ENCODE measurements at places on chromosomes 3 and 15.

DNA sequence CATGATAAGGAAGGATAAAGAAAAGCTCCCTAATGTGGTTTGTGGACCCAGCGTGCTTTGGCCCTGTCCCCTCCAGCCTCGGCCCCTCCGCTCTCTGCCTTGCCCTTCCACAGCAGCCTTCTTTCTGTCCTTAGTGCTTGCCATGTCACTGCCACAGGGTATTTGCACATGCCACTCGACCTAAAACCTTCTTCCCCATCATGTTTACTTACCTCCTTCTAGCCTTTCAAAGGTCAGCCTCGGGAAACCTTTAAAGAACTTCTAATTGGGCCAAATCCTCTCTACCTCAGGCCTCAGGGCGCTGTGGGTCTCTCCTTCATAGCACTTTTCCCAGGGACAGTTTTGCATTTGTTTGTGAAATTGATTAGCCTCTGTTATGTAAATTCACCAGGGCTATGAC lies 73.0 kb downstream of the SCN11A start:
- no peak for DNase-seq

DNA sequence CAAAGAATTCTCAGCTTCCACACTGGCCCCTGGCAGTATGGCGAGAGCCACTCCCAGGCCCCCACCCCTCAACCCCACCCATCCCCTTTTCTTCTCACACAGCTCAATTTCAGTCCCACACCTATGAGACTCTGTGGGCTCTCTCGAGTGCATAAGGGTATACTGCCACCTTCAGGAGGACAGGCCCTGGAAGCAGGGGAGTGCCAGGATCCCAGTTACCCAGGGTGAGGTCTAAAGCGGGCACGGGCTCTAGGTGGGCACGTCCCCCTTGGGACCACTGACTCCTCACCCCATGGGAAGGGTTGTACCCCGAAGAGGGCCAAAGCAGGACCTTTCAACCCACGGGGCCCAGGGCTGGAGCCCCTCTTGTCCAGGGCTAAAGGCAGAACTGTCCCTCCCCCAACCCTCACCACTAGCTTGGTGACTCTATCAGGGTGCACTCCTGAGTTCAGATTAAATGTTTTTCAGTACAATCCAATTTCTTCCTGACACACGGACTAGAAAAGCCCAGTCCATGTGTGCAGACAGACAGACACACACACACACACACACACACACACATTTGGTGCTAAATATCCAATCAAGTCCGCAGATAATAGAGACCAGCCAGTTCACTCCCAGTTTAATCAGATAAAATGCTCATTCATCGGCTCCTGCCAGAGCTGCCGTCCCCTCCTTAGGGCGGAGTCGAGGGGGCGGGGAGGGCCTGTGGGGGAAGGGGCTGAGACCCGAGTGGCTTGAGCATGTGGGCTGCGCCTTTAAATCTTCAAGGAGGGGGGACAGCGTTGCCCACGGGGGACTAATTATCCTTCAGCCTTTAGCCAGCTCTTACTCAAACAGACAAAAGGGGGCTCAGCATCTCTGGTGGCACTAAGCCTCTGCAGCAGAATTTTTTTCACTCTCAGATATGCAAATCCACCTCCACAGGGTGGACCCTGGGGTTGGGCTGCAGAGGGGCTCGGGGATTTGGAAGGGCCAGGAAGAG lies 59.3 kb downstream of the CYP11A1 start:
- DNase-seq: peak; percentile 46

DNA sequence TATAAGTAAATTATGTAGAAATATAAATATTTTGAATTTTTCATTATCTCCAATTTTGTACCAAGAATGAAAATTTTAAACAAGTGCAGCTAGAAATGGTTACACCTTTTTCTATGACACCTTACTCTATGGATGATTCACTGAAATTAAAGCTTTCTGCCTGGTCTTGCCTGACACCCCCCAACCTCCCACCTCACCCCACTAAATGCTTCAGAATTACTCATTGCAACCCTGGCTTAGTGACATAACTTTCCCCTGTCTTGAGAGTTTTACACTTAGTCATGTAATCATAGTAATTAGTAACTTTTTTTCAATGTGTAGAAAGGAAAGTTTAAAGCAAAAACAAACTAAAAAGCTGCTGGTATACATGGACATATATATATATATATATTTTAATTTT lies 42.0 kb upstream of the MEIS2 start:
- no peak for DNase-seq

DNA sequence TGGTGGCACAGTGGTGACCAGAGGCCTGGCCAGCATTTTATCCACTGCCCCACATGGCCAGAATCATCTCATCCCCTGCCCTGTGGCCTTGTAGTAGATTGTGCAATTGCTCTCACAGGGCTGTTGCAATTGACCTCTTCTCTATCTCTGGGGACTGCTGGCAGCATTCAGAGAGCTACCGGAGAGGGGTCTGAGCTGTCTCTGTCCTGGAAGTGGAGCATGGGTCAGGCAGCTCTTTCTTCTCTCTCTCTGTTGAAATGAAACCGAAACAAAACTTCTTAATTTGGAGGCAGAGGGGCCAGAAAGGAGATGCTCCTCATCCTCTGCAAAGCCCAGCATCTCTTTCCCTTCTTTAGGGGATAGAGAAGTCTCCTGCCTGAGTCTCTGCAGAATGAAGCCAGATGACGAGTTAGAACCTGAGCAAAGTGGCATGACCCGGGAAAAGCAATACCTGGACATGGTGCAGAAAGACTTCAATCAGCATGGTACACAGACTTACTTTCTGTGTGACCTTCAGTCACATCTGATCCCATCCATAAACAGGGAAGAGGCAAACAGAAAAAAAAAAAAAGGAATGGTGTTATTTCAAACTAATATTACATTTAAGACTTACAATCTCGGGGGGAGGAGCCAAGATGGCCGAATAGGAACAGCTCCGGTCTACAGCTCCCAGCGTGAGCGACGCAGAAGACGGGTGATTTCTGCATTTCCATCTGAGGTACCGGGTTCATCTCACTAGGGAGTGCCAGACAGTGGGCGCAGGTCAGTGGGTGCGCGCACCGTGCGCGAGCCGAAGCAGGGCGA lies 144.5 kb upstream of the BCL6 start:
- DNase-seq: no peak

- DNase-seq: no peak
Observed at GRCh38 chr3:148202386-148202785, 495.3 kb upstream of the AGTR1 start.

DNA sequence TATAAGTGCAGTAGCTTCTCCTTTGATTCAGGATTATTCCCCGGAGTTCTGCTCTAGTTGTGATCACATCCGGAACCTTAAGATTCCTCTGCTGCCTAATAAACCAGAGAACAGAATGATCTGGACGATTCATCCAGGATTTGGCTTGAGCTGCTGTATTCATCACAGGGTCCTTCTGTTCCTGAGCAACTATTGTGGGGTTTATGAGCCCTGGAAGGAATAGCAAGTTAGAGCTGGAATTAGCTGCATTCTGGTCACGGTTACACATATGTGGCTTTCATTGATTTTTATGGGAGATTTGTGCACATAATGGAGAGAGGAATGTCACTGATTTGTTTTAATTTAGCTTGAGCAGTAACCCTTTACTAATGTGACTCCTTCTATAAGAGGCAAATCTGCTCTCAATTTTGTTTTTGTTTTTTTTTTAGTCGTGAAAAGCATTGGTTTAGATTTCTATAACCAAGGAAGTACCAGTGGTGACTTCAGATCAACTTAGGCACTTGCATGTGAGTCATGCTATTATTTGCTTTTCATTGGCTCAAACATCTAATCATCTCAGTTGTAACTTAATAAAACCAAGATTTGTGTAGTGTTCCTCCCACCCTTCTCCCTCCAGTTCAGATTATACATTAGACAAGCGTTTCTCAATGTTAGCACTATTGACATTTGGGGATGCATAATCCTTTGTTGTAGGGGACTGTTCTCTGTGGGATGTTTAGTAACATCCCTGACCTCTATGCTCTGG lies 148.5 kb downstream of the OTOL1 start:
- no peak for DNase-seq

DNA sequence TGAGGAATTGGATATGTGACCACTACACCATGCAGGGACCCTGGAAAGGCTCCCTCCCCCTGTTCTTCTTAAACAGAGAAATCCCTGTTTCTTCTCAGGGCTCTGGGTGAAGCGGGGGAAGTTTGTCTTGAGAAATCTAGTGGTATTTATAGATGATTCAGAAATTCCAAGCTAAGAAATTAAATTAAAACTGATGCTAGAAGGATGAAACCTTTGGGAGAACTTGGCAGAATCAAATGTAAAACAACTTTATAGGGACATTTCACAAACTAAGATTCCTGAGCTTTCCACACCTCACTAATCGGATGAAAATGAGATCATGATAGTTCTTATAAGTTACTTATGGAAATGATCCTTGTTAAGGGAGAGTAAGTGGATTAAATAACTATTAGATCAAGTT lies 54.2 kb downstream of the FBXL2 start:
- DNase-seq: no peak

DNA sequence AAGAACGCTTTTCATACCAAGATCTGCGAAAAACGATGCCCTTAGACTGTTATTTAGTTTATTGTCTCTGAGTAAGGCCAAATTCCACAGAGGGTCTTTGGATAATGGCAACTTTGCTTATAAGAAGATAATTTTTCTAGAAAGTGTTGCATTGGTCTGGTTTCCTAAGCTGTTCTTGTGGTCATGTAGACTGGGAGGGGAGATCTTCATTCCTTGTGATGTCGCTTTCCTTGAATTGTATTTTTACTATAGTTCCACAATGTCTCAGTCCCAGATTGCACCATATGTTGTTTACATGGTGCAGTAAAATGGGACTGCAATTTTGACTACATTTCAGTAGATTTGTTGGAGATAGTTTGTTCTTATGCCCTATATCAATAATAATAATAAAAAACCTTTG lies 28.8 kb upstream of the ST3GAL6 start:
- no peak for DNase-seq

GRCh38 chr3:163058031-163058854 lies 1561.6 kb downstream of the OTOL1 start:
- DNase-seq: no peak

DNA sequence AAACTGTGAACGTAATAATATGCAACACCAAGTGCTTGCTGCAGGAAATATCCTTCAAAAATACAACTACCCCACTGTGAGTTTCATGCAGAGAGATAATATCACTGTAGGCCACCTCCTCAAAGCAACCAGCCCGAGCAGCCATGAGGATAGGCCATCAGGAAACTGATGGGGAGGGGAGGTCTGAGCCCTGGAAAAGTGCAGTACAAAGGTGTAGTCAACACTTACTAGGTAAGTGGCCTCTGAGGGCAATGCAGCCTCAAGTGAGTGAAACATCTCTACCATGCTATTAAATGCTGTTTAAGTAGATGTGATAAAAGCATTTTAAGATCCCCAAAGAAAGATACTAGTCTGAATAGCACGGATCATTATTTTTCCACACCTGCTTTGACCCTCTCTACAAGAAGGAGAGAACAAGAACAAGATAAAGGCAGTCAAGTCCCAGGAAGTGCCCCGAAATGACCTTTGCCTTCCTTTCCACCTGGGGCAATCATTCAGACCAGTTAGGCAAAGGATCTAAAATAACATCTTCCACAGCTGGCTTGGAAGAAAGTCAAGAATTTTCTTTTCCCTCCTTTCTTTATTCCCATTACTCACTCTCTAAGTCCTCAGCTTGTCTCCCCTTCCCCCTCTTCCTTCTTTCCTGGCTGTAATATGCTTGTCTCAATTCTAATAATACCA lies 62.8 kb downstream of the FMN1 start:
- DNase-seq: no peak

- no peak for DNase-seq
Observed at GRCh38 chr15:77335298-77335697, 84.6 kb downstream of the PEAK1 start.

DNA sequence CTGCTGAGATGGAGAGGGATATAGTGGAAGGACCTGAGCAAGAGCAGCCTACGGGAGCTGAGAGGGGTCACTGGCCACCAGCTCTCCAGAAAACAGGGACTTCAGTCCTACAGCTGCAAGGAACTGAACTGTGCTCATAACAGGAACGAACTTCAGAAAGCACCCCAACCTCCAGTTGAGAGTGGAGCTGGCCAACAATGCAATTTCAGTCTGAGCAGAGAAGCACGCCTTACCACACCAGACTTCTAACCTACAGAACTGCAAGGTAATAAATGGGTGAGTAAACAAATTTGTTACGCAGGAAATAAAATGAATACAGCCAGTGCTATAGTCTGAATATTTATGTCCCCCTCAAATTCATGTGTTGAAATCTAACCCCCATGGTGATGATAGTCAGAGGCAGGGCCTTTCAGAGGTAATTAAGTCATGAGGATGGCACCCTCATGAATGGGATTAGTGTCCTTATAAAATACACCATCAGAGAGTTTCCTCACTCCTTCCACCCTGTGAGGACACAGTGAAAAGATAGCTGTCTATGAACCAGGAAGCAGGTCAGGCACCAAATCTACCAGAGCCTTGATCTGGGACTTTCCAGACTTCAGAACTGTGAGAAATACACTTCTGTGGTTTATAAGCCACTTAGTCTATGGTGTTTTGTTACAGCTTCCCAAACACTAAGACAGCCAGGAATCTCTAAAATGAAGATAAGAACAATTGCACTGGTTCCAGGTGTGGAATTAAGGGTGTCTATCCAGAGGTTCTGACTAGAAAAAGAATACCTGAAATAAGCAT lies 58.6 kb downstream of the SYNM start:
- peak; percentile 8 for DNase-seq

DNA sequence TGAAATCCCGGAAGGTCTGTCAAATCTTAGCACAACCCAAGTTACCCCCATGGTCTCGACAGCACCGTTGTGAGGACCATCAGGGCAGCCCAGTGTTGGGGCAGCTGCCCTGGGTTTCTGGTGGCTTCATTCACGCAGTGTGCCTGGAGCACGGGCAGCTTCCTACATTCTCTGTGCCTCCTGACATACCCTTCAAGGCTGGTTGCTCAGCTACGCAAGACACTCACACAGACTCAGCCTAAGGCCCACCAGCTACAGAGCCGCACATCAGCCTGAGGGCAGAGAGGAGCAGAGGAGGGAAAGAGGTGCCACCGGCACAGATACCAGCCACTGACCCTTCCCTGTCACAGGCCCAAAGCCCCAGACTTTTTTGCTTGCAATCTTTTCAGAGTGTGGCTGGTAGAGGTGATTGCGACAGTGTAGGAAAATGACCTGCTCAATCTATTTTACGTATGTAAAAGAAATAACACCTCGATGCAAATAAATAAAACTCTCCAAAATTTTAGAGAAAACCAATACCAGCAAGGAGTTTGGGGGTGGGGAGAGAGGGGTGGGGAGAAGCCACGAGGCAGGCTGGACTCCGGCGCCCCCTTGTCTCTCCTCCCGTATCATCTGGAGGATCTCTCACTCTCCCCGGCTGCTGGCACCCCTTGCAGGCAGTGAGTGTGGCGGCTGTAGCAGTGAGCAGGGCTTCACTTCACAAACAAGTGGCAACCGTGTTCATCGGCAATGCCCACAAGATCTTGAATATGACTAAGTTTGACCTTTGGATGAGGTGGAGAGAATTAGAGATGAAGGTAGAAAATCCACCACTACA lies 12.7 kb downstream of the CSPG5 start:
- DNase-seq: no peak

Data from activated CD4-positive, alpha-beta T cell treated with anti-CD3 and anti-CD28 coated beads, Interleukin-10, Interleukin-2, amounts not matched to agents 100 ng/mL and 50 ng/mL, durations not matched to agents 16 hours and 8 hours (primary cell).